ENCODE measurements at places on chromosomes 6 and 20.
A peak's percentile ranks its signal among the peaks of the same experiment; 100 is the strongest.

DNA sequence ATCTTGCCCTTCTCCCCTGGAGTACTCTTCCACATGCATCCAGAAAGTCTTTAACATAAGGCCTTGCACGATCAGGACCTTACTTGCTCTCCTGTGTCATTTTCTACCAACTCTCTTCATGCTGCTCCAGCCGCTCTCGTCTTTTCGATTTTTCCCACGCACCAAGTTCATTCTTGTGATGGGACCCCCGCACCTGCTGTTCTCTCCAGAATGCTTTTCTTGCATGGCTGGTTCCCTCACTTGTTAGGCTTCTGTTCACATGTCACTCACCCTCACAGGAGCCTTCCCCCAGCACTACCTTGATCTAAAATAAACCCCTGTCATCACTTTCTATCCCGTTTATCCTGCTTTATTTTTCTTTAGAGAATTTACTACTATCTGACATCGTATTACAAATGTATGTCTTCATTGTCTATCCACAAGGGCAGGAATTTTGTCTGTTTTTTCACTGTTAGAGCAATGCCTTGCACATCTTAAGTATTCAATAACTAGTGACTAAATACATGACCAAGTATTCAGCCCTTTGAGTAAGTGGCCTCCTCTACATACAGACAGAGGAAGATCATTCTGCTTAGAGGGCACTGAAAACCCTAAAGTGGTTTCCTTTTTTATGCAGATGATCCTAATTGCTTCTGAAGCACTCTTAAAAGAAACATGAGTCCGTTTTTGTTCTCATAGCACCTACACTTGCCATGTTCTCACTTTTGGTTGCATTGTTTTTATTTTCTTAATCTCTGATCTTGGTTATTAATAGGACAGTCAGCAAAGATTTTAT is 166.9 kb downstream of the SLC16A10 start:
- DNase-seq = no peak

GRCh38 chr20:32761831-32762753 is at the start of gene DNMT3B:
TSS of gene DNMT3B (plus strand) at chr20:32762385. CDS start at chr20:32780324, 17,939 bp downstream.
- DNase-seq = peak; percentile 77

- DNase-seq = no peak
These were observed 193.1 kb downstream of the MAFB start for GRCh38 chr20:40495956-40496355.

- DNase-seq = no peak
These were observed 6.3 kb upstream of the GABRR2 start for GRCh38 chr6:89321131-89321970.

DNA sequence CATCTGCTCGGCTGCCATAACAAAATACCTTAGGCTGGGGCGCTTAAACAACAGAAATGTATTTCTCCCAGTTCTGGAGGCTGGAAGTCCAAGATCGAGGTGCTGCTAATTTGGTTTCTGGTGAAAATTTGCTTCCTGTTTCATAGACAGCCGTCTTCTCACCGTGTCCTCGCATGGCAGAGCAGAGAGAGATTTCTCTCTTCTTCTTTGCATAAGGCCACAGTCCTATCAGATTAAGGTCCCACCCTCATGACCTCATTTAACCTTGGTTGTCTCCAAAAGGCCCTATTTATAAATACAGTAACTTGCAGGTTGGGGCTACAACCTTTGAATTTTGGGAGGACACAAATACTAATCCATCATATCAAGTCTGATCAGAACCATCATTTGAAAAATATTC is 544.3 kb downstream of the KIF16B start:
- DNase-seq = no peak
